ENCODE measurements at places on chromosomes 13 and 19.

- no peak for DNase-seq
Observed at GRCh38 chr19:33349319-33350289, 23.9 kb upstream of the CEBPG start.

- DNase-seq = no peak
Observed at GRCh38 chr19:56350416-56351045, 35.9 kb upstream of the ZSCAN5A start.

- DNase-seq = peak; percentile 56
Observed at GRCh38 chr19:1825909-1826556, 14.0 kb upstream of the ATP8B3 start.

GRCh38 chr13:50428183-50428877 is 413.1 kb downstream of the KCNRG start:
- no peak for DNase-seq

DNA sequence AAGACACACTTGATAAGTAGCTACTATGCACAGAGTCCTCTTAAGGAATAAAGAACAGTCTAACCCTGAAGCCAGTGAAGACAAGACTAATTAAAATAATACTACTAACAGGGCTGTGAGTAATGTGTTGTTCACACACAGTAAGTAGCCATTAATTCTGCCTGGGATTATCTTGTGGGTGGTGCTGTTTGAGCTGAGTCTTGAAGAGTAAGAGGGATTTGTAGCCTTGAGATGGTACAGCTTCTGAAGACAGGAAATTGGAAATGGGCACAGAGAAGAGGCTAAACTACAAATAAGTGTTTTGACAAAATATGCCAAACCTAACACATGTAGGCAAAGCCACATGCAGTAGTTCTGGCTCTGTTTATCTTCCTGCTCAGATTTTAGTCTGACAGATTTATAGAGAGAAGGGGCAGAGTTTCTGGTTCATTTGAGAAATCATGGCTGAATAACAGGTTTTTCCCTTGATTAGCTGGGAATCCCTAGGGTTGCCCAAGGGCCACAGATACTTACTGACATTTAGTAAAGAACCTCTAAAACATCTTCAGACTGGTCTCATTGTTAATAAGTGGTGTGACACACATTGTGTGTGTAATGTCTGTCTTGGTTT is 38.0 kb downstream of the ITGBL1 start:
- no peak for DNase-seq

Measured in H1 (cell line).